Head of caudate nucleus (tissue), 42 donors: ENCODE measurements at places on chromosomes 13 and 19.
A peak's percentile ranks its signal among the peaks of the same experiment; 100 is the strongest.

- DNase-seq: no peak
These were observed 936.9 kb downstream of the EFNB2 start for GRCh38 chr13:105598529-105598928.

GRCh38 chr19:9937001-9937411 lies 691 bp upstream of the OLFM2 start:
- DNase-seq: no peak

DNA sequence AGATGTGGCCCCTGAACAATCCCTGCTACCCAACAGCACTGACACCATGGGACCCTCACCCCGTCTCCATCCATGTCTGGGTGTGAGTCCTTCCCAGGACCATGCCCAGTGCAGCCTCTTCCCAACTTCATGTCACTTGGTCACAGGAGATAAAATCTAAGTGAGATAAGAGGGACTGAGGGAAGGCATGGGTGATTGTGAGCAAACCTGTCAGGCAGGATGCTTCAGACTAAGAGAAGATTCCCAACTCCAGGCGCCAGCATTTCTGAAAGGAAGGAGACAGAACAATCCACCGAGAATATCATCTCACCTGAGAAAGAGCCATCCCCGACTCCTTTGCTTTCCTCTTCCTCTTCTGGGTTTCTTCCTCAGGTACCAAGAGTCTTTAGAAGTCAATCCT lies 7.5 kb downstream of the ZNF320 start:
- no peak for DNase-seq

GRCh38 chr13:36718686-36719085 lies 44.9 kb downstream of the SERTM1 start:
- DNase-seq: no peak

DNA sequence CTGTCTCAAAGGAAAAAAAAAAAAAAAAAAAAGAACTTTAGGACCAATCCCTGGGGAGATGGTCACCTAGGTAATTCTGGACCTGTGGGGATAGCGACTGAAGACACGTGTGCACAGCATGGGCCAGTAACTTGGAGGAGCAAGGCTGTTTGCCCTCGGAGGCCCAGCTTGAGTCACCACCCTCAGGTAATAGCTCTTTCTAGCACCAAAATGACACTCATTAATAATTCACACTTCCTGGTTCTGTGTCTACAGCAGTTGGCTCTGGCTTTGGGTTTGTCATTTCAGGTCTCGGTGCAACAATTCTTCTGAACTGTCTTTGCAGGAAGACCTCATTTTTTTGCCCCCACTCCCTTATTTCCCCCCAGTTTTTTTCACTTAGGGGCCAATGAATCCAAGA lies 3.9 kb upstream of the ATP11A start:
- no peak for DNase-seq

DNA sequence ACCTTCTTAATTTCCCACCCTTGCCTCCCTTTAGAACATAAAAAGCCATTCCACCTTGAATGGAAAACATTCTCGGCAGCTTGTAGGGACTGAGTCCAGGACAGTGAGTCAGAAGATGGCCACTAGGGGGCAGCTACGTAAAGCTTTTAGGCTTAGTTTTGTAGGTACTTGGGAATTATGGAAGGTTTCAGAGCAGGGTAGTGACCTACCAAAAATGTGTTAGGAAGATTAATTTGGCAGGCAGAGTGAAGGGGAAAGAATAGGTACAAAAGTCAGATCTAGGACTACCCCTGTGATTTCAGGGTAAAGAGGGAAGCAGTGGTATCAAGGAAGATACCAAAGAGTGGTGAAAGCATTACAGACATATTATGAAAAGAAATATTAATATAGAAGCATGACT lies 198.4 kb downstream of the NDFIP2 start:
- DNase-seq: peak; percentile 36

DNA sequence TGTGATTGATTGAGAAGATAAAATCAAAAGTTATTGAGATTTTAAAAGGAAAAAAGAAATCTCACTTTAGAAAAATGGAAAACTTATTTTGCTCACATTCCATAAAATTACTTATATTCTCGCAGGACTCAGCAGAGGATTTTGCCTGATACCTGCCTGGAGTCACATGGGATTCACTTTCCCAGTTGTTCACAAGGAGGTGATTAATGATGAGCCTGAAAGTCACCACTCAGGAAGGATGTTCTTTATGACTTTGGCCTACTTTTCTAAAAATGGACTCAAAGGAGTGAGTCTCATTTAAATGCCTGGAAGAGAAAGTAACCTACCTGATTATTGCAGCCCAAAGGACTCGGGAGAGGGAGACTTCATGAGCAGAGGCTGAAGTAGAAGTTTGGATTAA lies 34.5 kb upstream of the FAM216B start:
- no peak for DNase-seq

DNA sequence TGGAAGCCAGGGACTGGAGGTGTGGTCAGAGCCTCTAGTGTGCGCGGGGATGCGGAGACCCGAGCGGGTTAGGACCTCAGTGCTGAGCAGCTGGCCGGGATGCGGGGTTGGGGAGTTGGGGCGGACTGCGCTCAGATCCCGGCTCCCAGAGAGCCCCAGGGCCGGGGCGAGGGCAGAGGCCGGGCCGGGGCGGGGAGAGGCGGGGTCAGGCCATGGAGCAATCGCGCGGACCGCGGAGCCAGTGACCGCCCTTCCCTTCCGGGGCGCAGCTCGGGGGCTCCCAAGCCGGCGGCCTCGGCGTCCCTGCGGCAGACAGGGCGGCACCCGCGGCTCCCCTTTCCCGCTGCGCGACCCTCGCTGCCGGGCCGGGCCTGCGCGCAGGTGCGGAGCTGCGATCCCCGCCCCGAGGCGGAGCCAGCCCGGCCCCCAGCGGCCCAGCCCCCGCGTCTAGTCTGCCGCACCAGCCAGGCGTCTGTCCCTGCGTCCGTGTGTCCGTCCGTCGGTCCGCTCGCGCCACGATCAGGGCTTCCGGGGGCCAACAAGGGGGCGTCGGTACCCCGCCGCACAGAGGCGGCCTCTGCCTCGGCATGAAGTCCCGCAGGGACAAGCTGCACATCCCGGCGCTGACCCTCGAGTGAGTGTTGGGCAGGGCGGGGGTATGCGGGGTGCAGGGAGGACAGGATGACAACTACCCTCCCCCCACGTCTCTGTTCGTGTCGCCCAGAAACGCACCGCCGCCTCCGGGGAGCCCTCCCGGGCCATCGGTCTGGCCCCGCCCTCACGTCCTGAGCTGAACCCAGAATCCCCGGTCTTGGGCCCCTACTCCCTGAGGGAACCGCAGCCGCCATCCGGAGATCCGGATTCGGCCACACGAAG lies 12.4 kb downstream of the MAST3 start:
- DNase-seq: no peak

GRCh38 chr13:109989686-109990085 lies 203.3 kb upstream of the IRS2 start:
- no peak for DNase-seq

DNA sequence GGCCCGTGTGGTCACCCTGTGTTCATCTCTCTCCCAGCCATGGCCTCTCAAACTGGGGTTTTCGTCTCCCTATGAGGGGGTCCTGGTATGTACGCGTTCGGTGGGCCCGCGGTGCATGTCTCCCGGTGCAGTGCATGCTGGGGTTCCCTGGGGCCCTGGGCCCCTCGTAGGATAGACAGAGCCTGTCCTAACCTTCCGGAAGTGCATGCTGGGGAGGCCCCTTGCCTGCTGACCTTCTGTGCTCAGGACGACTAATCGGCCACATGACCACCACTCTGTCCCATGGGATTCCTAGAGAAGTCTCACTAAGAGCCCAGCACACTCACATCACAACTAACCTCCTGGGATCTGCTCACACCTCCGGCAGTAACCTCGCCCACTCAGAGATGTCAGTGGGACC lies 4.9 kb upstream of the USE1 start:
- no peak for DNase-seq

GRCh38 chr19:18233224-18233825 lies 7.1 kb upstream of the PDE4C start:
- DNase-seq: peak; percentile 36

GRCh38 chr13:29993716-29994488 lies 143.5 kb upstream of the UBL3 start:
- peak; percentile 51 for DNase-seq

GRCh38 chr13:29319451-29319850 lies 276.0 kb downstream of the SLC7A1 start:
- no peak for DNase-seq

GRCh38 chr13:39804332-39805210 lies 149.1 kb downstream of the COG6 start:
- DNase-seq: no peak

GRCh38 chr13:40969169-40969901 lies 49.8 kb downstream of the ELF1 start:
- no peak for DNase-seq

DNA sequence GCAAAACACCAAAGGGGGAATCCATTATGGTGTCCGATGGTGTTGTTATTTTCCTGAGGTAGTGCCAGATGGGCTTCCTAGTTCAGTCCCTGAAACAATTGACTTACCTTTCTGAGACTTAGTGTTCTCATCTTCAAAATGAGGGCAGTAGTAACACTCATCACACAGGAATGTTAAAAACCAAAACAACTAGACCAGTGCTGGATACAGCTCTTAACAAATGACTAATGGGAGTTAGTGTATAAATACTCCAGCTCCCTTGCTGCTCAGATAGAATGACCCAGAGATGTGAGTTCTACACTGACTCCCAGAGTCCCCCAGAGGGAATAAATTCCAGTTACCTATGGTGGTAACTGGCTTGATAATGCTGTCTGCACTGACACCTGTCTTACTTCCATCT lies 49.9 kb downstream of the MBD3L2B start:
- no peak for DNase-seq

GRCh38 chr19:4161415-4162077 lies 8.1 kb downstream of the CREB3L3 start:
- no peak for DNase-seq

- no peak for DNase-seq
These were observed 5.6 kb upstream of the CCDC70 start for GRCh38 chr13:51856027-51856736.

DNA sequence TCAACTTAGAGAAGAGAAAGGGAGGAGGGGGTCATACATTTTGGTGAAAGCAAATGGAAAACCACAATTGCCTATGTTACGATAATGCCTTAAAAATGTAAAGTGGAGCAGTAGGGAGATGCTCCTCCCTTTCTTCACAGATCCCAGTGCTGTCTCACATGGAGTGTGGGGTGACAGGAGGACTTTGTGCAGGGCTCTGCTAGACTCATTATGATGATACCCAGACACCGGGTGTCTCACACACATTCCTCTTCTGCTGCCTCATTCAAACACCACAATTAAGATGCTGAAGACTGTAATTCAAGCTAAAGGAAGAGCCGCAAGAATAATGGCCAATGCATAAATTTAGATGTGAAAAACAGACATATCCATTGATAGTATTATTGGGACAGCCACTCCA lies 150.6 kb downstream of the LHFPL6 start:
- DNase-seq: no peak

DNA sequence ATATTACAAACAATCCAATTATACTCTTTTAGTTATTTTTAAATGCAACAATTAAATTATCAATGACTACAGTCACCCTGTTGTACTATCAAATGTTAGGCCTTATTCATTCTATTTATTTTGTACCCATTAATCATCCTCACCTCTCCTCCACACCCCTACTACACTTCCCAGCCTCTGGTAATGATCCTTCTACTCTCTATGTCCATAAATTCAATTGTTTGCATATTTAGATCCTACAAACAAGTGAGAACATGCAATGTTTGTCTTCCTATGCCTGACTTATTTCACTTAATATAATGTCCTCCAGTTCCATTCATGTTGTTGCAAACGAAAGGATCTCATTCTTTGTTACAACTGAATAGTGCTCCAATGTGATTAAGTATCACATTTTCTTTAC lies 1414.6 kb downstream of the SLITRK1 start:
- no peak for DNase-seq

- DNase-seq: no peak
These were observed 17.2 kb downstream of the CCDC97 start for GRCh38 chr19:41327076-41327575.

GRCh38 chr19:16778796-16779411 lies 50.3 kb upstream of the SIN3B start:
- DNase-seq: peak; percentile 22

GRCh38 chr13:101945435-101945834 lies 456.4 kb downstream of the FGF14 start:
- DNase-seq: no peak

DNA sequence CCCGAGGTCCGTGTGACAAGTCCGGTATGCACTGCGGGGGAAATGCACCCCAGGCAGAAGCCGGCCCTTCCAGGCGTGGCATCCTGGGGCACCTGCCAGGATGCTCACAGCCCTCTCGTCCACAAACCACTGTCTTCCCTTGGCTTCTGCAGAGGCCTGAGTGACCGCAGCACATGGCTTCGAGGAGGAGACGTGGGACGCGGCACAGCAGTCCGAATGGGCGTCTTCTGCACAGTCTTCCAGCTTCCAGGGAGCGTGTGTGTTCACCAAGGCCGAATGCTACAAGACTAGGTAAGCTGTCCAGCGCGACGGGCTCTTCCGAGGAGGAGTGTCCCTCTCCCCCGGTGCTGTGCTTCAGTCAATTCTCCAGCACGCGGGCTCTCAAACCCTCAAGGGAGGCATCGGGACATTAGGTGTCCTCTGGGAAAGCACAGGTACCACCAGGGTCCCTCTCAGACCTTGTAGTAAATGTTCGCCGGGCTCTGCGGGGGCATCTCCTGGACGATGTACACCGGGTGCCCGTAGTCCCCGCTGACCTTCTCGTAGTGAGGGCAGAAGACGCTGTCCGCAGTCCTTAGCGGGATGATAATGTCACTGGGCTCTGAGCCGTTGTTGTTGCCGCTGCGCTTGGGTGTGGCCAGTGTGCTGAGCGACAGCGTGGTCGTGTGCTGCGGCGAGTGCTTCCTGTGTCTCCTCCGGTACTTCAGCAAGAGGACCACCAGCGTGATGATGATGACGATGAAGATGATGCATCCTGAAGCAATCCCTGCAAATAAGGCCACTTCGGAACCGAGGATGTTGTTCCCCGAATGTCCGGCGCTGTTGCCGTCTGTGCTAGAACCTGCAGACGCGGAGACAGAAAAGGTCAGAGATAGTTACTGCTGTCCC lies 42.6 kb downstream of the EFNB2 start:
- no peak for DNase-seq

- DNase-seq: peak; percentile 73
These were observed 37.6 kb upstream of the C1QTNF9 start for GRCh38 chr13:24271601-24272451.

GRCh38 chr19:3007975-3008374 lies 21.1 kb downstream of the TLE2 start:
- no peak for DNase-seq

DNA sequence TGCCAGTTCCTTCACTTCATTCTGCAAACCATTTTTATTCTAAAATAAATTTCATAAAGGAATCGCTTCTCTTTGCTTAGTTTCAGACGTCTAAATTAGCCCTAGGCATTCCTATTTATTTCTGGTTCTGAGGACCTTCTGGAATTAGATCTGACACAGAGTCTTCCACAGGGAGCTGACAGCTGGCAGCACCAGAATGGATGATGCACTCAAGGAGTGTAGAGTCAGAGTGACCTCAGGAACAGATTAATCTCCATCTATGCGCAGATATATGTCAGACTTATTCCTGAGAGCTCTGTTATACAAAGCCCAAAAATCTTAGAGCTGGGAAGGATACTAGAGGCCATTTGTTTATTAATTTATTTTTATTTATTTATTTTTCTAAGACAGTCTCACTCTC lies 450.8 kb downstream of the HS6ST3 start:
- no peak for DNase-seq

GRCh38 chr19:40681039-40681438 lies 9.4 kb downstream of the NUMBL start:
- no peak for DNase-seq

GRCh38 chr19:29404951-29405727 lies 120.7 kb upstream of the VSTM2B start:
- no peak for DNase-seq

GRCh38 chr13:84137292-84137691 lies 255.0 kb upstream of the SLITRK1 start:
- DNase-seq: no peak
